ENCODE measurements at places on chromosomes 4 and X. TPM values are rescaled to one million over a fixed set of nuclear protein-coding genes. Genes with fewer than 3 reads are reported as not detected.

Gene CFAP47
- 0.04 TPM for polyA plus RNA-seq

Gene PHEX
- 0.55 TPM for polyA plus RNA-seq

Gene OTUD6A
- not detected for polyA plus RNA-seq

Gene CXCL6
- 0.19 TPM for polyA plus RNA-seq

Gene GPRIN3
- 8.7 TPM for polyA plus RNA-seq

Gene GYG2
- 13.2 TPM for polyA plus RNA-seq

Gene NAP1L3
- 8.9 TPM for polyA plus RNA-seq

Gene NDNF
- 13.6 TPM for polyA plus RNA-seq

Gene FGFR3
- polyA plus RNA-seq = 228 TPM

Gene CDKL5
- polyA plus RNA-seq = 5.0 TPM

Gene ATP1B4
- 0.45 TPM for polyA plus RNA-seq

Gene CYBB
- polyA plus RNA-seq = 15.9 TPM

Gene PNMA5
- 0.69 TPM for polyA plus RNA-seq

Gene CC2D2A
- 16.4 TPM for polyA plus RNA-seq

Gene RBM47
- 98.4 TPM for polyA plus RNA-seq

Gene ASIC5
- polyA plus RNA-seq = 4.0 TPM

Gene SLITRK4
- polyA plus RNA-seq = 13.7 TPM

Gene XPNPEP2
- polyA plus RNA-seq = 353 TPM

Gene TAF9B
- polyA plus RNA-seq = 19.1 TPM

Gene TRPC3
- 0.64 TPM for polyA plus RNA-seq

Gene NUDT6
- polyA plus RNA-seq = 8.6 TPM

Gene HDX
- 2.3 TPM for polyA plus RNA-seq

Gene DCAF8L2
- 0.03 TPM for polyA plus RNA-seq

Measured in large intestine (tissue), 12 donors.